Neural crest cell (in vitro differentiated cells): ENCODE measurements at places on chromosomes 11 and 22.

DNA sequence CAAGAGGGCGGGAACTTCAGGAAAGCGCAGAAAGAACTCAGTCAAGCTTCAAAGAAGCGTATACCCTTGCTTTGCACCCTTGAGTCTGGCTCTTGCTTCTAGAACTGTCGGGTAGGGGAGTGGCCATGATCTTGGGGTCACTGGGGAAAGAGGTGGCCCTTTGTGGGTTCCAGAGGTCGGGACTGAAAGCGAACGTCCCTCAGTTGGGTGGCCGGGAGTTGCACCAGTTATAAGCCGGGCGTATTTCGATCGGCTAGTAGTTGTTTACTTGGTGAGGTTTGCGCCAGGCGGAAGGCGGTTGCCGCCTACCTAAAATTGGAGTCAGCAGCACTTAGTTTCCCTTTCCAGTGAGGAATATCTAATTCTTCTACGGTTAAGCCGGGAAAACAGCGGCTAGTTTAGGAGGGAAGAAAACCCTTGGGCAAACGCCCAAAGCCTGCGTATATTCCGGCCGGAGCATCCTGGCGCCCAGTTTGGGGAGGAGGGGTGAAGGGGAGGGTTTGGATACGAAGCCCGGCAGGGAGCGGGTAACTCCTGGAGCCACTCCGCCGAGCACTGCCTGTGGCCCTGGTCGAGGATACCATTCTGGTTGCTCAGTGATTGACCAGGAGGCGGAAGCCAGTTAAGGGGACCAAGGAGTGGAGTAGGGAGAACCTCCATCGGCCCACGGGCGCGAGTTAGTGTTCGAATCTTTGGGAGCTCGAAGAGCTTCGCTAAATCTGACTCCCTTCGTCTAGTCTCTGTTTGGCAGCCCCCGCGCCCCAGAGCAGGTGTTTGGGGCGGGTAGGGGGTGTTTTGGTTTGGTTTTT, 807 bp upstream of the WT1 start:
- DNase-seq = peak; percentile 2

GRCh38 chr11:131154351-131154750, 216.1 kb upstream of the NTM start:
- no peak for DNase-seq

GRCh38 chr11:34637303-34637702, 16.4 kb downstream of the EHF start:
- DNase-seq = no peak

- DNase-seq = no peak
These were observed 36.3 kb upstream of the JAM3 start for GRCh38 chr11:134032501-134033091.

DNA sequence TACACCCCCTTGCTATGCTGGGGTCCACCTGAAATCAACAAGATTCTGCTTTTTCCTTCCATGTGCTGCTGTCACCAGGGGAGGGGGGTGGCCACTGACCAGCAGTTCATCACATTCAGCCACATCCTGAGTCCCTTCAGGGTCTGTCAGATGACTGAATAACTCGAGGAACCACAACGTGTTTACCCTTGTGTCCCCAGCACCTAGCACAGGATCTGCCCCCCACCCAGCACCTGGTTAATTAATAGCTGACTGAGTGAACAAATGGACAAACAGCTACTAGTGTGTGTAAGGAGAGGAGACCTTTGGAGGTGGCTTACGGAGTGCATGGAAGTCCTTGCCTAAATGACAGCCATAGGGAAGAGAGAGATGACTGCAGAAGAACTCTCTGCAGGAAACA, 119.5 kb upstream of the NCAM1 start:
- no peak for DNase-seq

DNA sequence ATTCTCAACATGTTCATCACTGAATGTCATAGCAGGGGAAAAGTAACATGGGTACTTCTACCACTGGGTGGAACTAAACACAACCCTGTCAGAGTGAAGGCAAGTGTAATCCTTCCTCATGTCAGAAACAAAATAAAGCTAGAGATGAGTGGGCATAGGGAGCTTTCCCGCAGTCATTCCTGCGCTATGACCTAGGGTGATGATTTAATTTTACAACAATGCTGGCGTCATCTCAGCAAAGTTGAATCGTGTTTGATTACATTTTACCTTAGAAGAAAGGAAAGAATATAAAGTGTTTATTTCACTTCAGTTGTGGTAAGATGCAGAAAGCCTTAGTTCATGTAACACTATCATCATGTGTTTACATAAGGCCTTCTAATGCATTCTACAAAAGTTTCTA, 355.6 kb downstream of the METTL15 start:
- DNase-seq = no peak

DNA sequence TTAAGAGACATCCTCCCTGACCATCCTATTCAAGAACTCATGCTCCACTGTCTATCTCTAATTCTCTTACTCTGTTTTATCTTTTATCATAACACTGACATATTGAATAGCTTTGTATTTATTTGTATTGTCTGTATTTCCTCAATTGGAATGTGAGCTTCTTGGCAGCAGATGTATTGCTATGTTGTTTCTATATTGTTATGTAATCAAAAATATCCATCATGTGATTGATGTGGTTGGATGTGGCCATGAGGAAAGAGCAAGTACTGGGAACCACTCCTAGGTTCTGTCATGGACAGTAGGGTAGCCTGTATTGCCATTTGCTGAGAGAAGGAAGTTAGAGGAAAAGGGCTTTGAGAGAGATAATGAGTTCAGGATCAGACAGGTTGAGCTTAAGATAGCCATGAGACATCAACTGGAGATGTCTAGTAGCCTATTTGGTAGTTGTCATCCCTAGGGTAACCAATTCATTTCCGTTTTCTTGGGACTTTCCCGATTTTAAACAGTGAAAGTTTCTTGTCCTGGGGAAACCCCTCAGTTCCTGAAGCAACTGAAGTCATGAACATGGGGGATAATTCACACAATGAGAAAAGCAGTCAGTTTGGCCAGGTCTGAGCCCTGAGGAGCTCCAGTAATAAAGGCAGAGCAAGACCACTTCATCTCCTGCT, 404.5 kb downstream of the INSC start:
- DNase-seq = no peak

GRCh38 chr11:108206969-108207682, 15.3 kb downstream of the NPAT start:
- DNase-seq = no peak

- no peak for DNase-seq
These were observed 26.3 kb upstream of the MN1 start for GRCh38 chr22:27827604-27828587.

DNA sequence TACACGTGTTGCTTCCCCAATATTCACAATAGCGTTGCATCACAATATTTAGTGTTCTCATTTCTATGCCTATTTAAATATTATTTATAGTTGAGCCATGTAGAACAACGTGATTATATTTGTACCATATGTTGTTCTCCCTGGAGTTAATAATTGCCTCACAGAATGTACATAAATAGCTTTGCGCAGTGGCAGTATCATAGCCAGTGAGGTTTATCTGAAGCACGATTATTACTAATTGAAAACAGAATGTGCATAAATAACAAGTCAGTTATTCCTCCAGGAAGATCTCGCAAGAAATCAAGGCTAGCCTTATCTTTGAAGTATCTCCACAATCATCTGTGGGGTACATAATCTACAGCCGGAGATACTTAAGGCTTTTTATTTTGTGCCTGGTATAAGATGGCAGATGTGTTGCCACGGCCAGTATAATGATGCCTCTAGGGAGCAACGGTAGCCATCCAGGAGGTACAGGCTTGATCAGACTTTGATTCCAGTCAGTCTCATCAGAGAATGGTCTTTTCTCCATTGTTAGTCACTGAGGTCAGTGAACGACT, 197.5 kb downstream of the MSANTD4 start:
- DNase-seq = no peak

DNA sequence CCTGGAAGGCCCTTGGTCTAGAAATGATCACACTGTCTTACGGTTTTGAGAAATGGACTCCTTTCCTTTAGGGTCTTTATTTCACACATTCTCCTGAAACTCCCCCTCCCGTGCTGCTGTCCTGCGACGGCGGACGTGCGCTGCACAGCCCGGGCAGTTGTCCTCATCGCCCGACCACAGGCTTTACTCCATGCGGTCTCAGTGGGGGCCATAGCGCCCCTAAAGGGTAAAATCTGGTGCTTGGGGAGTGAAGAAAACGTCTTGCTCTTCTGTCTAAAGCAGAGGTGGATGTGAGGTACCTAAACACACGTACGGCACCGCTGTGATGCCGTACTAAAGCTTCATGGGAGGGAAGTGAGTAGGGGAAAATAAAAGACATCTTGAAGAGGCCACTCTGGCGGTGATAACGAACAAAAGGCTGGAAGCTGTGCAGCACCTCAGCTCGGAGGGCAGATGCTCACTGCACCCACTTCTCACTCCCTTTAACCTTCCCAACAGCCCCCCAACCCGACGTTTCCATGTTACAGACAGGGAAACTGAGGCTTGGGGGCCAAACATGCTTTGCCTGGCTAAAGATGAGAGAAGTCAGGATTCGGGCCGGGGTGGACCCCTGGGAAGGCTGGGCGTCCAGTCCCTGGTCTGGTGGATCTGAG, 22.6 kb downstream of the MPPED1 start:
- no peak for DNase-seq

GRCh38 chr11:37109286-37109585, 511.2 kb upstream of the RAG2 start:
- DNase-seq = no peak

- no peak for DNase-seq
These were observed 617 bp upstream of the ARHGAP20 start for GRCh38 chr11:110712659-110713448.

- no peak for DNase-seq
These were observed 73.0 kb downstream of the MICAL3 start for GRCh38 chr22:17951315-17951714.

DNA sequence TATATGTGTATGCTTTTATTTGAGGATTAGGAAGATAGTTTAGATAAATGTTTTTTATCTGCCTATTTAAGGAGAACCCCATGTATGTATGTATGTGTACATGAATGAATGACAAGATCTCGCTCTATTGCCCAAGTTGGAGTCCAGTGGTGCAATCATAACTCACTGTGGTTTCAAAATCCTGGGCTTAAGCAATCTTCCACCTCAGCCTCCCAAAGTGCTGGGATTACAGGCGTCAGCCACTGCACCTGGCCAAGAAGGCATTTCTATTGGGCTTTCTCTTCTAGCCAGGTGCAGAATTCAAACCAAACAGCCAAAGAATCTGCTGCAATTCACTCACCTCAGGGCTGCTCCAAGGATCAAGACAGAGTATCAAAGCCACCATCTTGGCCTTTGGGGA, 25.5 kb upstream of the DGKZ start:
- DNase-seq = no peak

DNA sequence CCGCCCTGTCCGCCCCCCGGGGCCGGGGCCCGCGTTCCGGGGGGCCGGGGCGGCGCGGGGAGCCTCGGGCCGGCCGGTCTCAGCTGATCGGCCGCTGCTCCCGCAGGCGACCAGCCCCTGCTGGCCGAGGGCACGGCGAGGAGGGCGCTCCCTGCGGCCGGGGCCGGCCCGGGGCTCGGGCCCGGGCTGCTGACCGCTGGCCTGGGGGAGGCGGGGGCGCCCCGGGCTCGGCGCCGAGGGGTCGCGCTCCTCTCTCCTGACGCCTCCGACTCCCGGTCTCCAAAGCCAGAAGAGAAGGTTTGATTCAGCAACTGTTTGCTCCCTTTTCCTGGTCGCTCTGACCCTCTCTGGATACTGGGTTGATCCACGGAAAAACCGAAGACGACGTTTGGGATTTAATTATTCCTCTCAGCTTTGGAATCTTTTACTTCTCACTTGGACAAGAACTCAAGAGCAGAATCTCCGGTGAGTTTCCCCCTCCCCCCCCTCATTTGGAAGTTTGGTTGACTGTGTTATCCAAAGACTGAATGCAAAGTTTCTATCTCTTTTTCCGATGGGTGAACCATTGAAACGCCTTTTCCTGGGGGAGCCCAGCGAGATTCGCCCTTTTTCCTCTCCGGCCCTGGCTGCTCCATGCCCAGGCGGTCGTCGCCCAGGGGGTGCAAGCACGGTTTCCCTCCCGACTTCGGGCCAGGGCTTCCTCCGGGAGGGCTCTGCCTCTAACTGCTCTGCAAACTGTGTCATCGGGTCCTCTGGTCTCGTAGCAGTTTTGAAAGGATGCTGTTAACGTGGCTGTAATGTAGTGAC, 725 bp downstream of the KDM2A start:
- DNase-seq = peak; percentile 28

- no peak for DNase-seq
These were observed 143.6 kb downstream of the ADAMTS15 start for GRCh38 chr11:130592056-130592455.

DNA sequence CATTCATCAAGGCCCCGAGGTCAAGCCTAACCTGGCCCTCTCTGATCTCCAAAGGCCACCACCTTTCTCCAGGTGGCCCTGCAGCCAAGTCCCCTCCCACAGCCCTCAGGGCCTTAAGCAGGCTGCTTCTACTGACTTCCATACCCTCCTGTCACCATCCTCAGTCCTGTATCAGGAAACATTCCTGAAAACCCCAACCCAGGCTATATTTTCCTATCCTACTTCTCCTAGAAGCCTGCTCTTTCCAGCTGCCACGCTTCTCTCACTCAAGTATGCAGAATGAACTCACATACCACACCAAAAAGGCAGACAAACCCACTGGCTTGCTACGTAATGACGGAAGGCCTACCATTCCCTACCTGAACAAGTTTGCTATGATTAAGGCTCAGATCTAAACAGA, 23.6 kb downstream of the MORC2 start:
- no peak for DNase-seq

GRCh38 chr22:20037419-20037818, 16.5 kb downstream of the TANGO2 start:
- no peak for DNase-seq

GRCh38 chr22:29780748-29781676, 13.8 kb downstream of the UQCR10 start:
- DNase-seq = no peak

DNA sequence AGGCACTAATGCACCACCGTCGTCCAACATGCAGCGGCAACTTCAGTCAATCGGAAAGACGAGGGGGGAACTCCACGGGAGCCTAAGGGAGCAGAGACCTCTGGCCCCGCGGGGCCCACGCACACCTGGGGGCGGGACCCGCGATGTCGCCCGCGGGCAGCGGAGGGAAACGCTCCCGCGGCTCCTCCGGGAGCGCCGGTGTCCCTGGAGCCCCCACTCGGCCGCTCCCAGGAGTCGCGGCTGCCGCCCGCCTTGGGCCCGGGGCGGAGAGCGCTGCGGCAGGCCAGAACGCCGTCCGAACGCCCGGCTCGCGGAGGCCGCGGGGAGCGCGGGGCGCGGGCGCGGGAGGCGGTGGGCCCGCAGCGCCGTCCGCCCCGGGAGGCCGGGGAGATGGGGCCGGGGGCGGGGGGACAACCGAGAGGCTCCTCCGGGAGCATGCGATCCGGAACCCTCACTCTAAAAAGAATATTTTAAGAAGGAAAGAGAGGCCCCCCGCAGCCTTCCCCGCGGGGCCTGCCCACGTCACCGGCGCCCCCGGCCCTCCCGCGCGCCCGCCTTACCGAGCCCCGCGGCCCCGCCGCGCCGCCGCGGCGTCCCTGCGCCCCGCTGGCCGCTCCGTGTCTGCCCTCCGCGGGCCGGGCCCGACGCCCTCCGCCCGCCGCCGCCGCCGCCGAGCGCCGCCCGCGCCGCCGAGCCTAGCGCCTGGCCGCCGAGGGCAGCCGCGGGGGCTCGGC, 86.6 kb upstream of the ARHGAP32 start:
- DNase-seq = peak; percentile 21
